ENCODE measurements at places on chromosomes 12 and 14.

DNA sequence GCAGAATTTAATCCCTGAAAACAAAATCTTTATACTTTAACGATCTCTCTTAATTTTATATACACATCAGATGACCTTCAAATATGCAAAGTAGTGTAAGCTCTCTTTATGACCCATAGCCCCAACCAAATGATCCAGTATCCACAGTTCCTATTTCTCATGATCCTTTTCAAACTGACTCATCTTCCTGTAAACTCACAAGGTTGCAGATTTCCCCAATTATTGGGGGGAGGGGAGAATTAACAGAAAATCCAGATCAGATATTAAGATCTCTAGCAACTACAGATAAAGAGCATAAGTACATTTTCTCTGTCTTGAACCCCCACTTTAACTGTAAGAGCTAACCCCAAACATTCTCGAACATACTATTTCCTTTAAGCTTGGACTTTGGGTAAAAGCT lies 12.5 kb downstream of the GNS start:
- no peak for DNase-seq

DNA sequence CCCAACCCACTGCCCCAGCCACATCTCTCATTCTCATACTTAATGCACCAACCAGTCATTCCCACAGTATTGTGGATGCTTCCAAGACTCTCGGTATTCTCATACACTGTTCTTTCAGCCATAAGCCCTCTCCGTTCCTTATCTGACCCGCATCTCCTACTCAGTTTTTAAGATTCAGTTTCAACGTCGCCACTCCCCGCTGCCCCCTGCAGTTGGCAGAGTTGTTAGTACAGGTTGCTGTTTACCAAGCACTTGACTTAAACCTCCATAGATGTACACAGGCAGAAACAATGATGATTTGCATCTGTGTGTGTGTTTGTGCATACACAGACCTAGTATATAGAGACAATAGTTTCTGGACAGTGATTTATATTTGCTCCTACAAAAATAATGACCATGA lies 40.2 kb downstream of the PAH start:
- DNase-seq, result no peak

DNA sequence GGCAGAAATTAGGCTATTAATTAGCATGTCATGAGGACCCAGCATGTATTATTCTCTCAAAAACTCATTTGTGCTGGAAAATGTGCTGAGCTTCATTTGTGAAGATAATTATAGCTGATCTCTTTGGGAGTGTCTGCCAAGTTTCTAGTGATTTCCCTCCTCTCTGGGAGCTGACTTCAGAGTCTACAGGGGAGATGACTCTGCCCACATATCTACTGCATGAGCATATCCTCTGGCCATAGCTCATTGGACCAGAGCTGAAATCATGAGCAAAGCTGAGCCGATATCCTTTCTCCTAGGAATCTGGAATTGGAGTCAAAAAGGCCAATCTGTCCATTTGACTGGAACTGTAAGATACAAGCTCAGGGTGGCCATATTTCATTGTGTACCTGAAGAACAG lies 5.9 kb downstream of the CCDC198 start:
- DNase-seq, result no peak

- DNase-seq, result no peak
These were observed 27.7 kb downstream of the KRT18 start for GRCh38 chr12:52976574-52977071.

DNA sequence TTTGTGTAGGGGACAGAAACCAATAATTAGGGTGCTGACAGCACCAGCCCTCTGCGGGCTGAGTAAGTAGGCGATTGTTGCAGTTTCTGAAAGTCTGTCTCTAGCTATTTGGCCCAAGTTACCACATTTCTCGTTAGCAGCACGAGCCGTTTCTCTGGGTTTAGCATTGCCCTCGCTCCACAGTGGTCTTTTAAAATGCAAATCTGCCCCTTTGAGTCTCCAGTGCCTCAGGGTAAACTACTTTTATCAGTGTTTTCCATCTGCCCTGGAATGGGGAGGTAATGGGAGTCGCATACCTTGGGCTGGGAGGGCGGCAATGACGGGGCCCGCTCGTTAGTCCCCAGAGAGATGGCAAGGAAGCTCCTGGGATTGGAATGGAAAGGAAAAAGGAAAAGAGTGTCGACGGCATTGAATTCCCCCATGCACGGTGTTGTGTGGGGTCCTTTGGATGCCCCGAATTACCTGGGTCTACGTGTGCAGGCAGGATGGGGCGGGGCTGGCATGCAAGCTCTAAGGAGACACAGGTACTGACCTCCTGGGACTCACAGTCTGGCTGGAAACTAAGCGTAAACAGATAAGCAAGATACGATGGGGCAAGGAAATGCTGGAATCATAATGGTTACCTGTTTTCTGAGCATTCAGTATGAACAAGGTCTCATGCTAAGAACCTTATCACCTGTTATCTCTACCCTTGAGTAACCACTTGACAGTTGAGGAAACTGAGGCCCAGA lies 131.8 kb upstream of the MAP1LC3B2 start:
- DNase-seq, result no peak
